Stimulated activated CD4-positive, alpha-beta T cell treated with anti-CD3 and anti-CD28 coated beads, Interleukin-12 subunit alpha, Interleukin-12 subunit beta, amount 100 ng/mL, for 4 hours (primary cell): ENCODE measurements at places on chromosomes 3 and 15.

DNA sequence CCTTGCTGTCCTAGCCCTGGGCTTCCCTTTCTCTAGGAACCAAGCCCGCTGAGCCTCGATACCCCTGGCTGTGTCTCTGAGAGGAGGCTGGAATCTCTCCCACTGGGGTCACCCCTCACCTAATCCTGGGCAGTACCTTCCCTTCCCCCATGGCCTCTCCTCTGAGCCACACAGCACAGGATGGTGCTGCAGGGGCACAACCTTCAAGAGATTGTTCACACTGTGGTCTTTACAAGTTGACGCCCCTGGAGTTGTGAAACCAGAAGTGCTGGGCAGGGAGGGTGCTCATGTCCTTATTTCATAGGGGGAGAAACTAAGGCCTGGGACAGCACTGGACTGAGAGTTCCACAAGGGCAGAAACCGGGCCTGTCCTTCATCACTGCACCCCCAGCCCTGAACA is 70.9 kb upstream of the TMEM115 start:
- no peak for DNase-seq

GRCh38 chr3:5021116-5022092 is 42.2 kb downstream of the BHLHE40 start:
- DNase-seq = no peak

DNA sequence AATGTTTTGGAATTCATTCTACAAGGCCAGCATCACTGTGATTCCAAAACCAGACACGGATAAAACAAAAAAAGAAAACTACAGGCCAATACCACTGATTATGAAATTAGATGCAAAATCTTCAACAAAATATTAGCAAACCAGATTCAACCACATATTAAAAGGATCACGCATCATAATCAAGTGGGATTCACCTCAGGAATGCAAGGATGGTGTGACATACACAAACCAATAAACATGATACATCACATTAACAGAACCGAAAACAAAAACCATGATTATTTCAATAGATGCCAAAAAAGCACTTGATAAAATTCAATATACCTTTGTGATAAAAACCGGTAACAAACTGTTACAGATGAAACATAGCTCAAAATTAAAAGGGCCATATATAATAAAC is 48.9 kb downstream of the DLG1 start:
- no peak for DNase-seq

DNA sequence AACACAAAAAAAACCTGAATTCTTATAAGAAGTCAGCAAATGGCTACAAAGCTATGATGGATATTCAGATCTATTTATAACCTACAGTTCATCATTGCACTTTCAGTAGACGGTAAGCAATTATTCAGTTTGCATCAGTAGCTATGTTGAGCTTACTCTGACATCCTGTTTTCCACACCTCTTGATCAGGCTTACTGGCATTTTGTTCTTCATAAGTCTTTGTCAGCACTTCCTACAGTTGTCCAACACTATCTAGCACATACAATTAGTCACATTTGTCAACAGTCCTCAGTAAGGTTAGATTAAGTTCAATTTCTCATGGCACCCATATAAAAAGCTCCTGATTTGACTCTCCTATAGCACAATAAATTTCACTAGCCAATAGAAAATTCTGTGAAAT is 71.2 kb upstream of the ST3GAL6 start:
- DNase-seq = no peak

DNA sequence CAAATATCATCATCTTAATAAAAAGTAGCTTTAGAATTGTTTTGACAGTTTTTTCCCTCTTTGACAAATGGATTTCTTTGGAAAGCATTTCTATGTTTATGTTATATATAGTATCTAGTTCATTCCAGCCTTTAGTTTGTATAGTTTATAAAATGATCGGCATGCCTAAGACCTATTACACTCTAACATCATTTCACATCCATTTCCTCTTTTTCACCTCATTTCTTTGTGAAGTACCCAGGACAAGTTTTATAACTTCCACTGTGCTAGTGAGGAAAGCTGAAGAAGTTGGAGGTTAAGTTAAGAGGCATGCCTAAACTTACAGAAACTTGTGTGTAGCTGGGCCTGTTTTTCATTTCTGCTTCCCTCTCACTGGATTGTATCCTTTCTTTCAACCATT is 178.4 kb downstream of the TP63 start:
- DNase-seq = no peak

GRCh38 chr3:127354761-127355160 is 66.9 kb upstream of the PRR20G start:
- DNase-seq = no peak

DNA sequence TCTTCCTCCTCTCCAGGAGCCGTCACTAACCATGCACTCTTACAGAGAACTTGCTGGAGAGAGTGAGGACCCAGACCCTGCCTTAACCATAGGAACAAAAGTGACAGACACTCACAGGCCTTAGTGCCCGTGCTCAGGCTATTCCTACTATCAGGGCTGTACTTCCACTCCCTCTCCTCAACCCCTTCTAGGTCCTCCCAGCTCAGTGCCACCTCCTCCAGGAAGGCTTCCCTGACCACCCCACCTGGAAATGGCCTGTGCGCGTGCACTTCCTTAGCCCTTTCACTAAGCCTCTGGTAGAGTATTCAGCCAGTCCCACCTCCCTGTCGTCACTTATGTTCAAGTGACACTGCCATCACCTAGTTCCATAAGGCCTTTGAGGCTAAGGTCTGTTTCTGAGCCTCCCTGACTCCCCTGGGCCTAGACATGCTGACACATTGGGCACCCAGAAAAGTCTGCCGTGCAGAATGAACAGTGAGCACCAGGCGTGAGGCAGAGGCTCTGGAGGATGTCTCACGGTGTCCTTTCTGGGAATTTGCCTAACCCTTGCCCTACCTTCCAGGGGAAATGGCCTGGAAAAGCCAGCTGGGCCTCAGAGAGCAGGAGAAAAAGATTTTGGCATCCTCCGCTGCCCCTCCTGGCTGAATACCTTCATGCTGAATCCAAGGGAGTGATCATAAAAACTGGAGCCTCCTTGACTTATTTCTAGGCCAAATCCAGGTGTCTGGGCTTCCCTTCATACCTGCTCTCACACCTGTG is 108.6 kb upstream of the SMAD3 start:
- DNase-seq = no peak

- no peak for DNase-seq
These were observed 81.4 kb downstream of the SETD2 start for GRCh38 chr3:47082519-47082918.

GRCh38 chr3:50657816-50658215 is 16.9 kb upstream of the DOCK3 start:
- DNase-seq = no peak

DNA sequence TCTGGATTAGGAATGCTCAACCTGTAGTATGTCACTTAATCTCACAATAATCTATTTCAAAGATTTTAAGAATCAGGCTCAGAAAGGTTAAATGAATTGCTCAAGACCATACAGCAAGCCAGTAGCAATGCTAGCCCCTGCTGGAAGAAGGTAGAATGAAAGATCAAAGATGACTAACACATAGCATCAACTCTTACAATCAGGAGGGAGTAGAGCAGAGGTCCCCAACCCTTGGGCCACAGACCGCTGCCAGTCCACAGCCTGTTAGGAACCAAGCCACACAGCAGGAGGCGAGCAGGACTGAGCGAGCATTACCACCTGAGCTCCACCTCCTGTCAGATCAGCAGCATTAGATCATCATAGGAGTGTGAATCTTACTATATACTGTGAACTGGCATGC is 15.5 kb upstream of the GATM start:
- DNase-seq = no peak

- no peak for DNase-seq
These were observed 16.3 kb downstream of the SNX33 start for GRCh38 chr15:75663931-75664421.

DNA sequence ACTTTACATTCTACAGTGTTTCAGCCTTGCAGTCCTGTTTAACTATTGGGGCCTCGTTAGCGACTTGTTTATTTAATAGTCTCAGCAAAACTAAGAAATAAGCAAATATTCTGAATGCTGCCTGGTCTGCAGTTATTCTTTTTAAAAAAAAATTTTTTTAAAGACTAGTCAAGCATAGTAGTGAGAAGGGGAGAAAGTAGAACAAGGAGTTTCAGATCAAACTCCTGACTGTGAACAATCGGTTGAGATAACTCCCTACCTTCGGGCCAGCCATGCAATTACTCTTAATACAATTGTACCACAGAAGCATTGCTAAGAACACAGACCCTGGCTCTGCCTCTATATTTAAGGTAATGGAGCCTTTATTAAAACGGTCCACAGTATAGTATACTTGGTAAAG is 5.8 kb upstream of the DUT start:
- no peak for DNase-seq

GRCh38 chr3:172236771-172237742 is 197.7 kb downstream of the FNDC3B start:
- DNase-seq = no peak

DNA sequence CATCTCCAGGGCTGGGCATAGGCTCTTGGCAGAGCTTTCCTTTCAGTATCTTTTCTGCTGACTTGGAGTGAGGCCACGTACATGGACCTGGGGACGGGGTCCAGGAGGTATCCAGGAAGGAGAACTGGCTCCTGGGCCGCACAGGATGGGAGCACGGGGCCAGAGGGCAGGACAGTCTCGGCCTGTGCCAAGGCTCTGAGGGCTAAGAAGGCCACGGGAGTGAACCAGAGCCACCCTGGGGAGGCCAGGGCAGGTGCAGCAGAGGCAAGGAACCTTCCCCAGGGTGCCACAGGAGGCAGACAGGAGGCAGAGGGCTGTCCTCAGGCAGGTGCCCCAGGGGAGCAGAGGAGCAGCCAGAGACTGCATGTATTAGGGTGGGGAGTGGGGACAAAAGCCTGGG is 50.3 kb downstream of the PLXNA1 start:
- DNase-seq = no peak

DNA sequence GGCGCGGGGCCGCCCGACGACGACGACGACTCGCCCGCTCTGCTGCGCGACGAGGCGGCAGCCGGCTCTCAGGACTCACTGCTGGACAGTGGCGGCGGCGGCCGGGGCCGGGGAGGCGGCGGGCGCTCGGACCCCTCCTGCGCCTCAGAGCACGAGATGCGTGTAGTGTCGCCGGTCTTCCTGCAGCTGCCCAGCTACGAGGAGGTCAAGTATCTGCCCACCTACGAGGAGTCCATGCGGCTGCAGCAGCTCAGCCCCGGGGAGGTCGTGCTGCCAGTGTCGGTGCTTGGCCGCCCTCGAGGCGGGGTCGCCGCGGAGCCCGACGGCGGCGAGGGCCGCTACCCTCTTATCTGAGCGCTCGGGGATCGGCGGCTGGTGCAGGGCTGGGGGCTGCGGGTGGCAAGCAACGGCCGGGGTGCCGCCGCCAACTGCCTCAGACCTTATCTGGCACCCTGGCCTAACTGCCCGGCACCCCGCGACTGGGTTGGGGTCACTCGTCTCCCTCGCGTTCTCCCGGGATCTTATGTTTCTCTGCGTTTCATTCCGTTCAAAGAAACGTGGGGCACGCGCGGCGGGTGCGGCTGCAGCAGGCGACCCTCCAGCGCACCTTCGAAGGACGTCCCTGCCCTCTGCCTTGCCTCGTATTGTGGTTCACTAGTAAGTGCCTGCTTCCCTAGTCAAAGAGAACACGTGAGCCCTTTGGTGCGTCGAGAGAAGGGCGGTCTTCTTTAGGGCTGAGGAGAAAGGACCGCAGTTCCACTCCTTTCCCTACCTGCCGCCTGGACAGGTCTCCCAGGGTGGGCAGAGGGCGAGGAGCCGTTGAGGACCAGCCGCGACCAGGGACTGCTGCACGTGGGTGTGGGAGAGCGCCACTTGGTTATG is 1.0 kb downstream of the C3orf80 start:
- no peak for DNase-seq

- DNase-seq = no peak
These were observed 642.0 kb upstream of the NAALADL2 start for GRCh38 chr3:174216946-174217718.

DNA sequence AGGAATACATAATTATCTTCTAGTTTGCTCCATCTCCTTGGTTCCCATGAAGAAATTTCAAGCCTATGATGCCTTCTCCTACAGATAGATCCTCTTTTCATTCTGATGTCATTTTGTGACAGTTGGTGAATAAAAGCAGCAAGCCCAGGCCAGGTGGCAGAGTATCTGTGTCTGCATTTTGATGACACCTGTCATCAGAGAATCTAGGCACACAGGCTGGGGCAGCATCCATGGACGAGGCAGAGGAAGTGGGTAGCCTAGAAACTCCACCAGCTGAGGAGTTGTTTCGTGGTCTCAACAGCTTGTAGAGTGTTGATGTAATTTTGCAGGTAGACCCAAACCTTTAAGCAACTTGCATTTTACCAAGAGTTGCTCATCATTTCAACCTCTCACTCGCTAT is 269.8 kb downstream of the FEZF2 start:
- DNase-seq = no peak
